ENCODE measurements at places on chromosomes 7 and 10.

- DNase-seq, result no peak
Measured at GRCh38 chr10:86703176-86703575, 34.9 kb downstream of the LDB3 start.

DNA sequence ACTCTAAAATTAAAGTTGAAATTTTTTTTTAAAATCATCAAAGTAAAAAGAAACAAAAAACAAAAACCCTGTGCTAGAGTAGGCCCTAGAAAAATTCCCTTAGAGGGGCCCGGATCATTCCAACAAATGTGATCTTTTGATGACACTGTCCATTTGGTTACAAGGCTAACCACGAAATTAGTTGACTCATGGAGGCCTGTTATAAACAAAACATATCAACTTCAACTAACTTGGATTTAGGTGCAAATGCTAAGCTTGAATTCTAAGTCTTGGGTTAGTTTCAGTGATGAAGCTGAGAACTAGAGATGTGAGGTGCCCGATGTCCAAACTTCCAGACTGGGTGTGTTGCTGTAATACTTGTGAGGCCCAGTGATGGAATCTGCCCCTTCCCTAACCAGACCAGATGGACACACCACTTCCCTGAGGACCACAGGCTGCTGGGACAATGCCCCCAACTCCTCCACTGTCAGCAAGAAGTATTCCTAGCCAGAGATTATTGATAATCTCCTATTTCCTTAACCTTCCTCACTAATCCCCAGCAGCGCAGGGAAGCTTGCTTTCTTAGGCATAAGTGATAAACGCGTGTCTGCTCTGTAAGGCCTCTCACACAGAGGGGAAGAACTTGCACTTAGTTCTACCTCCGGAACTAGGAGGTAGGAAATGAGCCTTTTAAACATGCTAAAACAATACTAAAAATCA is 108.7 kb downstream of the RAPGEF5 start:
- DNase-seq, result no peak

- DNase-seq, result no peak
Measured at GRCh38 chr10:70942125-70942524, 53.8 kb upstream of the PCBD1 start.

GRCh38 chr7:93862651-93863050 is 27.9 kb downstream of the TFPI2 start:
- no peak for DNase-seq

DNA sequence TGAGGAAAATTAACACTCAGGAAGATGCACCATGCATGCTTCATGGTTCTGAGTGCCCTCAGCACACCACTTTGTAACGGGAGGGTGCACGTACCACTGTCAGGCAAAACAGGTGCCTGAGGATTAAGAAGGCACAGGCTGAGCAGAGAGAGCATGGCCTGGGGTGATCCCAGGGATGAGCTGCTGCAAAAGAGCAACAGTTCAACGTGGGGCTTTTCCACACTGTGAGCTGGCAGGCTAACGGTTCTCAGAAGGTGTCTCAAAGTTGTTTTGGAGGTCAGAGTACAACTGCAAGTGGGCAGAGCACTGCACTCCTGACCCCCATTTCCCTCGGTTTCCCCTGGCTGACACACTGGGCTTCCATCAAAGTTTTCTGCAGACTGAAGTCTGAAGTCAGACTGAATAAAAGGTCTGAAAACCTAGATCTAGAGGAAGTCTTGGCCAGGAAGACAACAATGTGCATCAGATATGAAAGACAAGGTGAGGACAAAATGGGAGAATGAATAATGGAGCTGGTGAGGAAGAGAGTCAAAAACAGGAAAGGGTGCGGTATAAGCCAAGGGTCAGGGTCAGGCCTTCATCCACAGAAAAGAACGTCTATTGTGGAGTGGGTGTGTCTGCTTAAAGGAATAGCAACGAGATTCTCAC is 20.5 kb downstream of the ZNF438 start:
- DNase-seq, result no peak

- no peak for DNase-seq
Measured at GRCh38 chr7:2934984-2935740, 91.1 kb upstream of the GNA12 start.

GRCh38 chr10:988667-989545 is 672 bp downstream of the GTPBP4 start:
- DNase-seq, result no peak

DNA sequence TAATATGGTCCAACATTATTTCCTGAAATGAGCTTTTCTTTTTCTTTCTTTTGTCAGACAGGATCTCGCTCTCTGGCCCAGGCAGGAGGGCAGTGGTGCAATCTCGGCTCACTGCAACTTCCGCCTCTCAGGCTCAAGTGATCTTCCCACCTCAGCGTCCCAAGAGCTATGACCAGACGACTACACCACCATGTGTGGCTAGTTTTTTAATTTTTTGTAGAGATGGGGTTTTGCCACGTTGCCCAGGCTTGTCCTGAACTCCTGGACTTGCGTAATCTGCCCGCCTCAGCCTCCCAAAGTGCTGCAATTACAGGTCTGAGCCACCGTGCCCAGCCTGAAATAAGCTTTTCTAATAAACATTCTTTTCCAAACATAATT is 48.6 kb downstream of the CUL2 start:
- DNase-seq, result no peak

GRCh38 chr7:80768756-80769155 is 130.3 kb downstream of the CD36 start:
- DNase-seq, result no peak

DNA sequence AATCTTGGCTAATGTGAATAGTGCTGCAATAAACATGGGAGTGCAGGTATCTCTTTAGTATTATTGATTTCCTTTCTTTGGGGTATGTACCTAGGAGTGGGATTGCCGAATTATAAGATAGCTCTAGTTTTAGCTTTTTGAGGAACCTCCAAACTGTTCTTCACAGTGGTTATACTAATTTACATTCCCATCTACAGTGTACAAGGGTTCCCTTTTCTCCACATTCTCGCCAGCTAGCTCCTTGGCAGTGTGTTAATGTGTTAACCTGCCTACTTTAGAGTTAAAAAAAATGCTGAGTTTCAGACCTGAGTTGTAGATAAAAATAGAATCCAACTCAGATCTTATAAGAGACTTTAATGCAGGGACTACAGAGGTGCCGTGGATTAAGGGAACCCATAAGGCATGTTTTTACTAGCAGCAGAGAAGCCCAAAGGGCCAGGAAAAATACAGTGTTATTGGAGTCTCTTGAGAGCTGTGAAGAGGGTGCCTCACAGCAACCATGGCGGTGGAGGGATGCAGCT is 35.4 kb downstream of the CDK13 start:
- no peak for DNase-seq

GRCh38 chr7:68176974-68177373 is 1180.3 kb downstream of the TYW1 start:
- DNase-seq, result peak; percentile 3

Data from NCI-H1417 treated with DMSO at 0.1 percent for 48 hours (cell line).